ENCODE measurements at places on chromosomes 7 and 10. TPM values are rescaled to one million over a fixed set of nuclear protein-coding genes. Genes with fewer than 3 reads are reported as not detected.

The OR2A12 gene
- total RNA-seq = not detected

The TNRC18 gene
- total RNA-seq = 4.7 TPM

DNA sequence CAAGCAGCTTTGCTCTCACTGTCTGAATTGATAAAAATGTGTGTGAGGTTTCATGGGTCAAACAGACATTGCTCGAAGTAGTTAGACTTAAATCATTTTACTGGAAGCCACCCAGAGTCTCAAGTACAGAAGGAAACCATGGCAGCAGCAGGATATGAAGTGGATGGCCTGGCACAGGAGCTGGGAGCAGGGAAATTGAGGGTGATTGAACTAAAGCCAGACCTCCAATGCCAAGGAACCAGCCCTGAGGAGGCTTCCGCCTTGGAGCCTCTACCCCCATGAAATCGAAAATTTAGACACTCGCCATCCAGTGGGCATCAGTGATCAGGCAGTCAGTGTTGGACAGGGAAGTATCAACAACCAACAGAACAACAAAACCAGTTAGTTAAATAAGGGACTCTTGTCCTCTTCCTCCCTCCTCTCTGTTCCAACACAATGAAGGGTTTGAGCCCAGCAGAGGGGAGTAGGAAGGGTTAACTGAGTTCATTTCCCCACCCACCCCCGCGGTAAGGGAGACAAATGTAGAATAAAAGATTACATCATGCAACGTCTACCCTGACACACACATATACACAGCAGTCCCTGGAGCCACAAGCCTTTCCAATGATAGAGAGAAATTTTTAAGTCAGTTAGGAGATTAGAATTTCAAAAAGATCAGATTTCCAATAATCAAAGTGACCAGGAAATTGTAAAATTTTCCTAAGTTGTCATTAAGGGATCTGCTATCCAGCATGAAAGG, 156.3 kb downstream of the SLC16A9 start:
- no peak overlapping the region for H3K27ac ChIP-seq
- H3K4me3 ChIP-seq = no peak overlapping the region
- no peaks in the 10 kb centered on the region for H3K36me3 ChIP-seq

- H3K4me3 ChIP-seq = no peak overlapping the region
- no peak for DNase-seq
- no peaks in the 10 kb centered on the region for H3K4me1 ChIP-seq
- H3K27me3 ChIP-seq = no peaks in the 10 kb centered on the region
- H3K36me3 ChIP-seq = no peaks in the 10 kb centered on the region
These were observed 132.1 kb downstream of the CSTF2T start for GRCh38 chr10:51567271-51567670.

- no peak overlapping the region for H3K27ac ChIP-seq
- H3K4me1 ChIP-seq = no peaks in the 10 kb centered on the region
- H3K4me3 ChIP-seq = no peak overlapping the region
- H3K36me3 ChIP-seq = no peaks in the 10 kb centered on the region
- no peaks in the 10 kb centered on the region for H3K27me3 ChIP-seq
These were observed 87.4 kb downstream of the APBB1IP start for GRCh38 chr10:26525586-26525985.

DNA sequence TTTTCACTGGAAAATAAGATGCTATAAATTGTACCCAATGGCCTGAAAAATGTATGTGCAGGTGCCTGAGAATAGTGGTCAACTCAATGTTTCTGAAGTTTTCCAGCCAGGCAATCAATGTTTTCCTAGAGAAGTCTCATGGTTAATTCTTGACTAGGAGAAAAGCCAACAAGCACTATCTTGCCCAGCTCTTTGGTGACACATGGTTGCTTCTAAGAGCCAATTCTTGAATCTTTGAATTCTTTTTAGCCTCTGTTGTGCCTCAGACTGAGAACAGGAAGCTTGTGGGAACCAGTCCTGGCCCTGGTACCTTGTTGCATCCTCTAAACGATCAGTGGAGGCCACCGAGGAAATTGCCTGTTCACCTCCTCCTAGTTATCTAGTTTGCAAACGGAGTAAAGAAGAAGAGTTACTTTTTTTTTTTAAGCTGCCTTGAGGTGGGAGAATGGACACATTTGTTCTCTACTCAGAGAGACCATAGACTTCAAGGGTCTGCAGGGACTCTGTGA, 144.0 kb upstream of the MKLN1 start:
- H3K36me3 ChIP-seq = no peaks in the 10 kb centered on the region
- peak; percentile 15 for DNase-seq
- H3K4me1 ChIP-seq = 0 out of 2 replicates have a peak, but pooled peaks cover 3% of the 10 kb centered on the region
- no peaks in the 10 kb centered on the region for H3K27me3 ChIP-seq

DNA sequence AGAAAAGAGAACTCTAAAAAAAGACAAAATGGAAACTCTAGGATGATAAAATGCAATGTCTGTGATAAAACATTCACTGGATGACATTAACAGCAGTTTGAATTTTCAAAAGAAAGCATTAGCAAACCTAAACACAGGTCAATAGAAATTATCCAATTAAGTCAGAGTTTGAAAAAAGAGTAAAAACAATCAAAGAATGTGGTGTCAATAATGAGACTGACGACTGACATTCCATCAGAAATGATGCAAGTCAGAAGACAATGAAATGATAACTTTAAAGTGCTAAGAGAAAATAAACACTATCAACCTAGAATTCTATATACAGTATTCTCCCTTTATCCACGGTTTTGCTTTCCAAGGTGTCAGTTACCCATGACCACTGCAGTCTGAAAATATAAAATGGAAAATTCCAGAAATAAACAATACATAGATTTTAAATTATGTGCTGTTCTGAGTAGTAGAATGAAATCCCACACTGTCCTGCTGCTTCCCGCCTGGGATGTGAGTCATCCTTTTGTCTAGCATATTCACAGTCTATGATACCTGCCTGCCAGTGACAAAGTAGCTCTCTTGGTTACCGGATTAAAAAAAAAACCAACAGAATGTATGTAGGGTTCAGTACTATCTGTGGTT, 38.3 kb upstream of the SFMBT2 start:
- H3K4me1 ChIP-seq = no peaks in the 10 kb centered on the region
- H3K4me3 ChIP-seq = no peak overlapping the region
- no peak overlapping the region for H3K27ac ChIP-seq
- no peak for DNase-seq
- no peaks in the 10 kb centered on the region for H3K27me3 ChIP-seq

GRCh38 chr10:48976196-48976595, 36.6 kb upstream of the LRRC18 start:
- H3K4me3 ChIP-seq = no peak overlapping the region
- DNase-seq = peak; percentile 4
- H3K27ac ChIP-seq = no peak overlapping the region

- H3K36me3 ChIP-seq = no peaks in the 10 kb centered on the region
- peak; percentile 94 for DNase-seq
- H3K4me3 ChIP-seq = no peak overlapping the region
- peaks cover 12% of the 10 kb centered on the region for H3K4me1 ChIP-seq
- no peaks in the 10 kb centered on the region for H3K27me3 ChIP-seq
These were observed 15.1 kb downstream of the LRRC20 start for GRCh38 chr10:70367195-70367796.

GRCh38 chr10:49177391-49178355, 10.5 kb downstream of the TMEM273 start:
- H3K4me1 ChIP-seq = peaks cover 14% of the 10 kb centered on the region

DNA sequence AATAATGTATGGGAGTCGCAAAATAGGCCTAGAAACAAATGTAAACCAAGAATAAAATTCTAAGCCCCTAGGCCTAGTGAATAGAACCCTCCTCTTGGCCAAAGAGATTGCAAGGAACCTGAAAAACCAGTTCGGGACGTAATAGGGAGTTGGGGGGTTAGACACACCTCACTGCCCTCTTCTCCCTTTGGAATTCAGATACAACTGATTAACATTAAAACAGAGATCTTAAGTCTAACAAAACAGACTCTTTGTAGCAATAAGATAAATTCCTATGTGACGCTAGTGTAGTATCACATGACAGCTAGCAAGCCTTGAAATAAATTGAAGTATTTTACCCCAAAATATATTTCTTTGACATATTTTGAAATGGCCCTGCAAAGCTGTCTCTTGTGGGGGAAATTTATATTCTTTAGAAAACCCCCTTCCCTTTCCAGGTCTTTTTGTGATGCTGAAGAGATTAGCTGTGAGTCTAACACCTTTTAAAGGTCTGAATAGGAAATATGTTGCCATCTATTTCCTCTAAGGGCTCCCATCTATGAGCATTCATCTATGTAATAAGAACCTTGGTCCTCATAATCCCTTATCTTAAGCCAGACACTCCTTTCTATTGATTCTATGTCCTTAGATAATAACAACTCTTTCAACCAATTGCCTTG, 623.4 kb upstream of the NRG3 start:
- H3K27me3 ChIP-seq = no peaks in the 10 kb centered on the region
- no peak overlapping the region for H3K4me3 ChIP-seq
- H3K27ac ChIP-seq = no peak overlapping the region
- H3K4me1 ChIP-seq = no peaks in the 10 kb centered on the region
- DNase-seq = no peak

DNA sequence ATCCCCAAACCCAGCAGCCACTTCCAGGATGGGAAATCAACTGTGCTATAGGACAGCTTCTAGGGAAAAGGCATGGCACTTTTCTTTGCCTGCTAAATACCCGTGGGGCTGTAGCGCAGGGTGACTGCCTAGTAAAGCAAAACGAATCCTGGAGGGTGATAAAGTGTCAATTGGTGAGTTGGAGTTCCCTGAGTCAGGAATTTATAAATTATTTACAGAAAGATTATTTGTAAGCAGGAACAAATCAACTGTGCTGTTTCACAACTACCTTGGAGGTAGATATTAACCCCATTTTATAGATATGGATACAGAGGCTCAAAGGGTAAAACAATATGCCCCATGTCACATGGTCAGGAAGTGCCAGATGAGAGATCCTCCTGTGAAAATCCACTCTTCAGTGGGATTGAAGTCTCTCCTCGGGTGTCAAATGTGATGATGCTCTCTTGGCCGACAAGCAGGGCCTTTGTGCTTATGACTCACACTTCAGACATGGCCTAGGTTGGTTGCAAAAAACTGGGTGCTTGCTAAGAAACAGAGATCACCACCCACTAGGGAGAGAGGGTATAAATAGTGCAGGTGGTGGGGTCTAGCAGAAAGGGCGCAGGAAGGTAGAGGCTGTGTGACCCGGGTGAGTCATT, 383.2 kb upstream of the ZMIZ1 start:
- no peak overlapping the region for H3K4me3 ChIP-seq
- no peaks in the 10 kb centered on the region for H3K36me3 ChIP-seq
- peaks cover 4% of the 10 kb centered on the region for H3K4me1 ChIP-seq
- no peak overlapping the region for H3K27ac ChIP-seq
- peaks cover 17% of the 10 kb centered on the region for H3K27me3 ChIP-seq
- DNase-seq = peak; percentile 38

DNA sequence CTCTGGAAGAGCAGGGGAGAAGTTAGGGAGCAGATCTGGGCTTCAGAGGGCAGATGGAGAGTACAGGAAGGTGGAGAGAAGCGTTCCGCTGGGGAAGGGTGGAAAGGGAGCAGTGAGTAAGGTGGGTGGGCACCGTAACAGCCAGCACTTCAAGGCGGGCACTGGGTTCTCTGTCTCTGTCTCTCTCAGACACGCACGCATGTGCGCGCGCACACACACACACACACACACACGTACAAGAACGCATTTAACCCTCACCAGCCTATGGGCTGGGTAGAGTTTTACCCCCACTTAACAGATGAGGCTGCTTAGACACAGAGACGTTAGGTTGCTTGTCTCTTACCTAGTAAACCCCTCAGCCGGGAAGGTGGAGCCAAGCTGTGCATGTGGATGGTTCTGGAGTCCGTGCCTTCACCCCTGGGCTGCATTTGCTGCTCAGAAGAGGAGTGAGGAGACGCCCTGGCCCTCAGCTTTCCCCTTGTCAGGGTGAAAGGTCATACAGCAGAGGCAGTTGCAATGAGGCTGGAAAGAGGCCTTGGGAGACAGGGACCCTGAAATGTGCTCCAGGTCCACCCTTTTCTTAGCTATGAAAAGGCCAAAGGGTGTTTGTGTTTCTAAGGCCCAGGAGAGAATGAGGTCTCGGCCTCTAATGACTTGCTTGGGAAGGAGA, 16.0 kb downstream of the ADCYAP1R1 start:
- no peaks in the 10 kb centered on the region for H3K4me1 ChIP-seq
- H3K27ac ChIP-seq = no peak overlapping the region
- no peak for DNase-seq
- H3K36me3 ChIP-seq = no peaks in the 10 kb centered on the region

DNA sequence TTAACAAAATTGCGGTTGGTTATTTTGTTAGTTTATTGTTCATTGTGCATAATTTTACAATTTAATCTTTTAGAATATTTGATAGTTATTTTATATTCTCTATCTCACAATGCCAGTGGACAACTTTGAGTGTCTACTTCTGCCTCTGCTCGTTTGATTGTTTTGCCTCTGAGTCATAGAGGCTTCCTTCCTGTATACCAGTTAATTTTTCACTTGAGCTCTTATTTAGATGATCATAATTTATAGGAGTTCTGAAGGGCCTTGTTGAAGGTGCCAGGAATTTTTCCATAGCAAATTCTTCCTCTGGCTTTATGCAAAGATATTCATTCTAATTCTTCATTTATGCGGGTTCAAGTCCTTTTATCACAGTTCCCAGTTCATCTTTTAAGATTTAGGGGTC, 5.2 kb upstream of the MALRD1 start:
- H3K4me3 ChIP-seq = no peak overlapping the region
- no peaks in the 10 kb centered on the region for H3K36me3 ChIP-seq
- no peak for DNase-seq
- no peaks in the 10 kb centered on the region for H3K27me3 ChIP-seq
- no peak overlapping the region for H3K27ac ChIP-seq
- no peaks in the 10 kb centered on the region for H3K4me1 ChIP-seq

DNA sequence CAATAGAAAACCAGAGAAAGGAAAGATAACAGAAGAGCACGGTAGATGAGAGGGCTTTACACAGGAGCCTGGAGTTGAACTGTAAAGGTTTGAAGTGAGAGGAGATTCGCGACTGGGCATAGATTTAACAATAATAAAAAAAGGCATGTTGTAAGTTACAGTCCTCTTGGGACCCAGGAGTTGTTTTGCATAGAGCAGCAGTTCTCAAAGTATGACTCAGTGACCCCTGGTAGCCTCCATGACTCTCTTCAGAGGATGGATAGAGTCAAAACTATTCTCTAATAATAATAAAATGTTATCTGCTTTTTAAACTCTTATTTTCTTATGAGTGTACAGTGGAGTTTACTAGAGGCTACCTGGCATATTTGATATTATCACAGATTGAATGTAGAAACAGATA, 262.3 kb downstream of the SORCS3 start:
- H3K27ac ChIP-seq = no peak overlapping the region
- H3K4me3 ChIP-seq = no peak overlapping the region
- H3K27me3 ChIP-seq = no peaks in the 10 kb centered on the region

Measured in IMR-90 (cell line).